ENCODE measurements at places on chromosomes 7 and 10.

- no peak for DNase-seq
Observed at GRCh38 chr7:120028636-120029035, 244.3 kb upstream of the KCND2 start.

DNA sequence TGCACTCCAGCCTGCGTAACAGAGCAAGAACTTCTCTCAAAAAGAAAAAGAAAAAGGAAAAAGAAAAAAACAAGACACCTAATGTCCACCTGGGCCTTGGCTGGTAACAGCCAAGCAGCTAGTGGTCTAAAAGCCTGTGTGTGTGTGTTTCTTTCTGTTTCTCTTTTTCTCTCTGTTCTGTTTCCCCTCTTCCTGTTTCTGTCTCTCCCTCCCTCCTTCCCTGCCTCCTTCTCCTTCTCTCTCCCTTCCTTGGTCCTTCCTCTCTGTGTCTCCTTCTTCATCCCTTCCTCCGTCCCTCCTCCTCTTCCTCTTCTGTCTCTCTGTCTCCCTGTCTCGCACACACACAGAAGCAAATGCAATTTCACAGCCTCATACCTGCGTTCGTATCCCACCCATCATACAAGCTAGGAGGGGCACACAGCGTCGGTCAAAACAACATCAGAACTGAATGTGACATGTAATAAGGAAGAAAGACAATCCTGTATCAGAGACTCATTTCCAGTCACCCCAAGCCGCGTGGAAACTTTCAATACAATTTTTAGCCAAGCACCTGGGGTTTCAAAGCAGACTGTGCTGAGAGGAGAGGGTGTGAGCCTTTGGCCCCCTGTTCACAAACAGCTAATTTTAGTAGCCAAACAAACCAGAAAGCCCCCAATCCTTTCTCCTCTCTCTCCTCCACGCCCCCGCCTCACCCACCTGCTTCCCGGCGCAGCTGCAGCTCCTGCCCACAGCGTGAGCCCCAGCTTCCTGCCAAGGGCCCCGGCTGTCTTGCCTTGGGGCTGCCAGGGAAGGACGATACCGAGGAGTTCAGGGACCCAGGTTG, 50.2 kb upstream of the GNA12 start:
- DNase-seq = peak; percentile 25

DNA sequence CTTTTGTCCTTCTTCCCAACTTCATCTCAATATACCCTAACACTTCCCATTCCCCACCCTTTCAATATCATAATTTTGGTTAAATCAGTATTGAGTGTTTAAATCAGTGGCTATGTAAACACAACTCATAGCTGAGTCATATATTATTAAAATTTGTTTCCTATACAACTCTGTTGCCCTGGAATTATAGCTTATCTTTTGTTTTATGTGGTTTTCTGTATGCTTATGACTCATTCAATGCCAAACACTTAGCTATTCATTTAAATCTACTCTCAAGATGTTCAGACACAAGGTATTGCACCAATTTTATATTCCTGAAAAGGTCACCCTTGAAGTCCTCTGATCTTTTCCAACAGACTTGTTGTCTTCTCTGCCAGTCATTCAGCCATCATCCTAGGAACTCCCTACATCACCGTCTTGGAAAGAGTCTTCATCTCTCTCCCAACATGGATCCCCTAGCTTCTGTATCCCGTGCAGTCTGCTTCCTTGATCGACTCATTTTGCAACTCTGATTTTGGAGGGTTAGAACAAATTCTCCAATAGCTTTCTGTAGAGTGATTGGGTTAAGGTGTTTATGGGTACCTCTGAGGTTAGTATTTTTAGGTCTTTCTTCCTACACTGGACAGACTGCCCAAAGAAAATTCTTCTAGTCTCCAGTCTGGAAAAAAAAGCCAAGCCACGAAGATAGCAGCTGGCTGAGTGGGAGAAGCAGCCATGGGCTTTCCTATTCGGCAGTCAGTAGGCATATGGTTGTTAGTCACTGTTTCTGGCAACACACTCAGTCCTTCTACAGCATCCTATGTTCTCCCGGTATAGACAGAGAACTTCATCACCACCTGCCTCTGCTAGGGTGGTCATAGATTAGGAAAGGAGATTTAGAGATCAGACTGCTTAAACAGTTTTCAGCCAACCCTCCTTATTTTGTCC, 102.1 kb downstream of the CRPPA start:
- no peak for DNase-seq

GRCh38 chr7:31950091-31950755, 120.0 kb downstream of the PDE1C start:
- DNase-seq = no peak

- no peak for DNase-seq
Observed at GRCh38 chr7:6246251-6246917, 26.0 kb downstream of the CYTH3 start.

DNA sequence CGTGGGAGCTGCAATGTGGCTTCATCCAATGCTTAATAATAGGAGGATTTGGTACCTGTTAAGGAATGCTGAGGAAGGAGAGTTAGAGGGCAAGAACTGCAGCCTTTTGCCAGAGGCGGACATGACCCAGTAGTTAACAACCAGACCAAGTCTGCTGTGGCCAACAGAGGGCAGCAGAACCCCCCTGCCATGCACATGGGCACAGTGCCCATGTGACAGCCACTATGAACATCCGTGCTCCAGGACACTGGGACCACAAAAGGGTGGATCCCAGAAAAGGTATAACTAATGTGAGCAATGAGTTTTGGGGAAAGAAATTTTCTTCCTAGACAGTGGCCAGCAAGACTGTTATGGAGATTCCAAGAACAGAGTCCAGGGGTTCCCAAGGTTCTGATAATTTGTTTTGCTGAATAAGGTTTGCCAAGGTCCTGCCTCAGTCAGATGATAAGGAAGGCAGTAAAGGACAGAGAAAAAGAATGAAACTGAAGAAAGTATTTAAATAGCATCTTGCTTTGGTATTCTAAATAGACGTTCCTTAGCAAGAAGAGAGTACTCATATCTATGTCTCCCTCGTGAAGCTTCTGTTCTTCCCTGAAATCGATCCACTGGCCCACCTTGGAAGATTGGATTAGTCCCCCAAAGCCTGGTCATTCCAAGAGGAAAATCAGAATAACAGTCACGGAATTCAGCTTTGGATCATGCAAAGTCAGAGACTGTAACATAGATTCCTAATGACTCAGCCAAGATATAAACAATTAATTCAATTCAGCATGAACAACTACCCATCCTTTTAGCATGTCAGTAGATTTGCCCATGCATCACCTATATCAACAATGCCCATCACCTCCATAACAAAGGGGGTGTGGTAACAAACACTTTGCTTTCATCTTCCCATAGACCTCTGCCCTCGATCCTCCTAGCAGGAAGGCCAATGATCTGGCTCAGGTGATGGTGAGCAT, 56.0 kb downstream of the LGI1 start:
- no peak for DNase-seq

DNA sequence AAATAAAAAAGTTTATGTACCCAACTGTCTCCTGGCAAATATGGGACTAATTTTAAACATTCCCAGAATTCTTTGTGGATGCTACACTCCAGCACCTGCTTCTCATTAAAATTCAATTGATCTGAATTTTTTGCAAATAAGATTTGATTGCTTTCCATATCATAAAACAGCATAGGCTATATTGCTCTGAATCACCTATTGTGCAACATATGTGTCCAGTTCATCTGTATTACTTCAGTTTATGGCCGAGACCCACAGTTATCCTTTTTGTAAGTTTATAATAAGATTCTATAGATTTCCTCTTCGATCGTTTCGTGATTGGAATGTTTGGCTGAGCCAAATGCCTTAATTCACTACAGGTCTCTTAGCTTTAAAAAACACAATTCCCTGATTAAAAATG, 351.1 kb downstream of the TFEC start:
- DNase-seq = no peak

GRCh38 chr7:27969346-27969745, 211.2 kb downstream of the JAZF1 start:
- no peak for DNase-seq

DNA sequence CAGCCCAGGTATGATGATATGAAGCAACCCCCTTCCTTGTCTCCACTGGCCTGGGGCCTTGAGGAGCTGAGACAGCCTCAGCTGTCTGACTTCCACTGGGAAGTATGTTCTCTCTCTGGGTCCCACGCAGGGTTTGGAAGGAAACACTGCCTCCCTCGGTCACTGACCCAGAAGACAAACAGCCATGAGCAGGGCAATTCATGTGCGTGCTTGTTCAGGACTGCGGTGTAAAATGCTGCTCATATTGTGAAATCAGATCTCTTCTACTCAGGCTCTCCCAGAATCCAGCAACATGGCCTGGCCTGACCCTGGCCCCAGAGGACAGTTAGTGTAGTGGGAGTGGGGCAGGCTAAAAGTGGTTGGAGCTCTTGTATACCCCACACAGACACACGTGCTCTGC, 2.8 kb downstream of the CLCN1 start:
- DNase-seq = no peak

DNA sequence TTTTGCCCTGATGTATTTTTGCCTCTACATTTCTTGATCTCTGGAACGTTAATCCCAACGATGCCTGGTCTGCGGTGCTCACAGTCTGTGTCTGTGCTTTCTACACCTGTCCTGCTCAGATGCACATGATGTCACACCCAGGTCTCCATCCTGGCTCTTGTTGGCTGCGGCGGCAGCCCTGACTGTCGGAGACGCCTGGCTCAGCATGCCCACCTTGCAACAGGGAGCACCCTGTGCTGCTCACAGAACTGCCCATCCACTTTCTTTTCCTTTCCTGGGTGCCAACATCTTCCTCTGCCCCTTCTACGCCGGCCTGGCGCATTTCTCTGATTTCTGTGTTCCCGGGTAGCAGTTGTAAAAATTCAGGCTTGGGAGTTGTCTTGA, 106.2 kb downstream of the CUX1 start:
- no peak for DNase-seq

- no peak for DNase-seq
Observed at GRCh38 chr10:22997096-22997495, 69.2 kb downstream of the ARMC3 start.

DNA sequence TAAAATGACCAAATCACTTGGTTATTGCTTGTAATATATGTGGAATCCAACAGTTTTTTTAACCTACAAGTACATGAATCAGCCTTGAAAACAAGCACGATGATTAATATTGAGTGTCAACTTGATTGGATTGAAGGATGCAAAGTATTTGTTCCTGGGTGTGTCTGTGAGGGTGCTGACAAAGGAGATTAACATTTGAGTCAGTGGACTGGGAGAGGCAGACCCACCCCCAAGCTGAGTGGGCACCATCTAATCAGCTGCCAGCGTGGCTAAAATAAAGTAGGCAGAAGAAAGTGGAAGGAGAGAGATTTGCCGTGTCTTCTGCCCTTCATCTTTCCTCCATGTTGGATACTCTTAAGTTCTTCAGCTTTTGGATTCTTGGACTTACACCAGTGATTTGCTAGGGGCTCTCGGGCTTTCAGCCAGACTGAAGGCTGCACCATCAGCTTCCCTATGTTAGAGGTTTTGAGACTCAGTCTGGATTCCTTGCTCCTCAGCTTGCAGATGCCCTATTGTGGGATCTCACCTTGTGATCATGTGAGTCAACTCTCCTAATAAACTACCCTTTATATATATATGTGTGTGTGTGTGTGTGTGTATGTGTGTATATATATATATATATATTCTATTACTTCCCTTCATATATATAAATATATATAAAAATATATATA, 118.4 kb upstream of the WDR11 start:
- no peak for DNase-seq

DNA sequence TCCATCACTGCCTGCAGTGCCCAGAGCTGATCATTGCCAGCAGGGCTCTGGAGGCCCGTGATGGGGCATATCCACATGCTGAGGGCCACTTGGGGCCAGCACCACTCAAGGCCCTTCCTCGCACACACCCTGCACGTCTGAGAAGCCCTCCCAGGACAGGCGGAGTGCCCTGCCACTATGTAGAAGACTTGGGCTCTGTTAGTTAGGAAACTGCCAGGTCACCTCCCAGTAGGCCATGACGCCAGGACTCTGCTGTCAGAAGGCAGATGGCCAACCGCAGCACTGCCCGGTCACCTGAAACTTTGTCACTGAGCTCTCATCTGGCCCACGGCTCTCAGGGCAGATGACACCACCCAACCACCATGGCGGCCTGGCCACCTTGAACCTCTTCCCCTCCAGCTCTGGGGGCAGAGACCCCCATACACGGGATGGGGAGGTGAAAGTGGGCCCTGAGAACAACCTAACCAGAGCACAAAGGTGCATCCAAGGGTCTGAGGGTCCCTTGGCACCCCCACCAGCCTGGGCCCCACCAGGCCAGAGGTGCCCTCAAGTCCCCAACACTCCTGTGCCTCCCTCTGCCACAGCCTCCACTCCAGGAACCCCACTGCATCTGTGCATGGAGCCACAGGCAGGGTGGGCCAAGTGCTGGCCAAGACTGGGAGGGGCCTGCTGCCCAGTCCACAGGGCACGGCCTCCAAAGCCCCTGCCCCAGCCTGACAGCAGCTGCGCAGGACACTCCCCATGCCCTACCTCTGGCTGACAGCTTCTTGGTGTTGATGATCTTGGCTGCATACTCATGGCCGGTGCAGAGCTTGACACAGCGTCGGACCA, 41.8 kb downstream of the CAMK2B start:
- no peak for DNase-seq

GRCh38 chr7:130099331-130099730, 29.0 kb downstream of the KLHDC10 start:
- no peak for DNase-seq

GRCh38 chr10:10794046-10794445, 223.6 kb upstream of the CELF2 start:
- DNase-seq = no peak

DNA sequence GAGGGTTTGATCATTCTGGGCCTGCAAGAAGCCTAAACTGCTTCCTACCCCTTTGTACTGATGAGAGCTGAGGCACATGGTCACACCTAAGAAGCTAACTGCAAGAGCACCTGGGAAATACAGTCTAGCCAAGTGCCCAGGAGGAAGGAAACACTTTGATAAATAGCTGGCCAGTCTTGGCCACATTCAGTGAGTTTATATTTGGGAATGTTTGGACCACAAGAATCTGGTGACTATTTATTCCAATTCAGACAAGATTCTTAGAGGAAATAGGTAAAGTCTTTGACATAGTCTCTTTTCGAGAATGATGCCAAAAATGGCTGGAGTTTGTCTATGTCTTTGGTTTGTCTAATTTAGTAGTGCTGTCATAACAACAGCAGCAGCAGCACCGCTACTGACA, 213.6 kb downstream of the KIF20B start:
- no peak for DNase-seq

DNA sequence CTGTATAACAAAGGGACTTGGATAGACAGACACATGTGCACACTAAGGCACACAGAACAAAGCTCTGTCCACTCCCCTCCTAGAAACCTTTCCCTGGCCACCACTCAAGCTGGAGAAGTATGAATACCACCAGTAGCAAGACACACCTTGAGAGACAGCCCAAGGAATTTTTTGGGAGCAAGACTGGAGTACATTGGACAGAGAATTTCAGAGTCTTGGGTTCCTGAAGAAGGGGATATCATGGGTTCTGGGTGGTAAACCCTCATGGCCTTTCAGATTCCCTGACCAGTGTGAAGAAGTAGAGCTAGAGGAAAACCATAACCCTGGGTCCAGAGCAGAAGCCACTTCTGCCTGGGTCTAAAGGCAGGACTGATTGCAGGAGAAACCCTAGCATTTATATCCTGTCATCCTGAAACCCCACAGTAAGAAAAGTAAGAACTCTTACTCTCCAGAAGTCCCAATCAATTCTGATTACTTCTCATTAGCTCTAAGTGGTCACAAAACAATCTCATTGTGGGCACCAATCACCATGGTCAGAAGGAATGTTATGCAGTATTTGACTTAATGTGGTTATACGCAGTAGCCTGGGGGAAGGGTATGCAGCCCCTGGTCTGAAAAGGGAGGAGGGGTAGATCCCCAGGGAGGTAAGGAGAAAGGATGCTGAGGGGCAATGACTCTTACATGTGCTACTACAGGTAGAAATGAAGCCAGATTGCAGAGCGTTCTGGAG, 20.4 kb upstream of the MACC1 start:
- no peak for DNase-seq

GRCh38 chr10:122232769-122233168, 38.3 kb upstream of the BTBD16 start:
- DNase-seq = no peak
